IMR-90 (cell line): ENCODE measurements at places on chromosomes 4 and X.

DNA sequence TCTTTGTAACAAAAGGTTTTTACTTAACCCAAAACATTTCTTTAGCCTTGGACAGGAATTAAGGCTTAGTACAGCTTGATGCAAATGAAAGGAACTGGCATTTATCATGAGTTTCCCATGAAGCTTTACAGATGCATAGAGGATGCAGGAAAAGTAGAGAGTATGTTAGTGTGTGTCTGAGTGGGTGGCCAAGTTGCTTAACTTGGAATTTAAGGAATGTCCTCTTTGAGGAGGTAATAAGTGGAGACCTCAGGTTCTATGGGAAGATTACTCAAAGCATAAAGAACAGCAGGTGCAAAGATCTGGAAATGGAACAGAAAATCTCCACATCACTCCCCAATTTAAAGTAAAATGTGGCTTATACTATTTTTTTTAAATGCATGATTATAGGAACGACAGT, 457.9 kb downstream of the KCNIP4 start:
- no peak for DNase-seq

GRCh38 chr4:175806727-175807126, 5.3 kb downstream of the GPM6A start:
- no peak for DNase-seq

GRCh38 chr4:67571975-67572374, 13.4 kb downstream of the STAP1 start:
- no peak for DNase-seq

DNA sequence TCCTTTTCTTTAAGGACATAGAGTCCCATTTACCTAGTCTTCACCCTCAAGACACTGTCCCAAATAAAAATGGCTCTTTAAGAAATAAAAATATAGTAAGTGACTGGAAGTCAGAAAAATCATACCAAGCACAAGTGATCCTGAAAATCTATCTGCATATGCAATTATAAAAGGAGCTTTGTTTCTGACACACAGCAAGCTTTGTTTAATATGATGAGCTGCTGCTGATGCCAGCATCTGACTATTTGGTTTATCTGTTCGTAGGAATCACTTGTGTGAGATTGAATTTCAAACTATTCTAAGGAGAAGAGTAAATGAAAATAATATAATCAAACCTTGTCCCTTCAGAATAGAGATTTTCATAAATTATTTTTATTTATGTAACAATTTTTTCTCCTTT, 332.4 kb downstream of the PCDH7 start:
- DNase-seq: no peak

DNA sequence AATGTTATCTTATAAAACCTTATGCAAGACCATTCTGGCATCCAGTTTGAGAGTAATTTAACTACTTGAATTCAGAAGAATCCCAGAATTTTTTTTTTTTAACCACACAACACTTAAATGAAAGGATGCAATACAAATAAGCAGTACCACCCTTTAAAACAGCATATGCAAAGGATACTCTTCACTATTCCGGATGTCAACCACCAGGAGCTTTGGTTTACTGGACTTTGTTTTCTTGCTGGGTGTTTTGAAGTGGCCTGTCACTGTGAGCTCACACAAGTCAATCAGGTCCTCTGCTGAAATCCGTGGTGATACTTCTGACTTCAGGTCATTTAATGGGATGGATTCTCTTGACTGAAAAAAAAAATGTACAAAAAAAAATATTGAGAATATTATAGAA, 200.0 kb downstream of the TBCK start:
- no peak for DNase-seq

GRCh38 chrX:12526306-12526705, 264.9 kb upstream of the PRPS2 start:
- no peak for DNase-seq

DNA sequence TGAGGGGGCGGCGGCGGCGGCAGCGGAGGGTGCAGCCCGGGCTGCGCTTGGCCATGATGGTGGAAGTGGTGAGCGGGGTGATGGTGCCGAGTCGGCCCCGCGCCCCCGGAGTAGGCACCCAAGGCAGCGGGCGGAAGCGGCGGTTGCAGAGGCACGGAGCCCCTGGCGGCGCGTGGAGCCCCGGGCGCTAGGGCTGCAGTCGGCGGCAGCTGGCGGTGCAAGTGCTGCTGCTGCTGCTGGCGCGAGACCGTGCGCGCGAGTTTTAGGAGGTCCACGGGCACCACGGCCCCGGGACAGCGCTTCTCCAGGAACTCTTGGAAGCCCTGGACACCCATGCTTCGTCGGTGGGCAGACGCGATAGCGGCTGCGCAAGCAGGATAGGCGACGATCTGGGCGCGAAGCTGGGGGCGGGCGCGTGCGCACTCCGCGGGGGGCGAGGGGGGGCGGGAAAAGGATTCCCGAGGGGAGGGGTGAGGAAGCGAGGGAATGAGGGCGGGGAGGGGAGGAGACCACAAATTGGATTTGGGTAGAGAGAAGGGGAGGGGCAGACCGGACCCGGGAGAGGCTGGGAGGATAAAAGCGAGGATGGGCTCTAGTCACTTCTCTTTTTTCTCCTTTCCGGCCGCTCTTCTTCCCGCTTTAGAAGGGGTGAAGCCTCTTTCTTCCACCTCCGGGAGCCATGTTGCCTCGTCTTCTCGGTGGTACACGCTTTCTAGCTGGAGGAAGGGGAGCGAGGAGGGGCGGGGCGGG, at the start of gene FAM120C:
Gene FAM120C, minus strand, starts transcription at position 391 of the 750 bp plus-strand sequence. Its CDS starts 56 bp downstream, at position 335.
- peak; percentile 64 for DNase-seq

DNA sequence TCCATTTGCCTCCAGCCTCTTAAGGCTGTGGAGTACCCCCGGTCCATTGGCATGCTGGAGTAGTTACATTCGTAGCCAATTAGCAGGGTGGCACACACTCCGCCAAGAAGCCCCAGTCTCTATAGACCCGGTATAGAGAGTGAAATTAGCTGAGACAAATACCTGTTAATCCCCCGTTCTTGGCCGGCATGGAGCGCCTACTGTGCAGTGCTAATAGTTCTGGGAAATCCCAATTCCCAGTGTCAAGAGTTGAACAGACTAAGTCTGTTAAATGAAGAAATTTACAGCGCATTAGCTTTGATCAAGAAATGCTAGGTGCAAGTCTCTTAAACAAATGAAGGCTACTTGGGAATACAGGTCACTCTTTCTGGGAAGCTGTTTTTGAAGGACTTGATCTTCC, 127.8 kb upstream of the ARX start:
- no peak for DNase-seq

DNA sequence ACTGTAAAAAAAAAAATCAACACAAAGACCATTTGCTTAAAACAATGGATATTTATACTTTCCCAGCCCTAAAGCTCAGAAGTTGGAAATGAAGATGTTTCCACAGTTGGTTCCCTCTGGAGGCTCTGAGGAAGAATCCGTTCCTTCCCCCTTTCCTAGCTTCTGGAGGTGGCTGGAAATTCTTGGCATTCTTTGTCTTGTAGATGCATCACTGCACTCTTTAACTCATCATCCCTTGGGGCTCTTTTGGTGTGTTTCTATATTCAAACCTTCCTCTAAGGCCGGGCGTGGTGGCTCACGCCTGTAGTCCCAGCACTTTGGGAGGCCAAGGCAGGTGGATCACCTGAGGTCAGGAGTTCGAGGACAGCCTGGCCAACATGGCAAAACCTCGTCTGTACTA, 78.7 kb downstream of the VCX3A start:
- DNase-seq: no peak

DNA sequence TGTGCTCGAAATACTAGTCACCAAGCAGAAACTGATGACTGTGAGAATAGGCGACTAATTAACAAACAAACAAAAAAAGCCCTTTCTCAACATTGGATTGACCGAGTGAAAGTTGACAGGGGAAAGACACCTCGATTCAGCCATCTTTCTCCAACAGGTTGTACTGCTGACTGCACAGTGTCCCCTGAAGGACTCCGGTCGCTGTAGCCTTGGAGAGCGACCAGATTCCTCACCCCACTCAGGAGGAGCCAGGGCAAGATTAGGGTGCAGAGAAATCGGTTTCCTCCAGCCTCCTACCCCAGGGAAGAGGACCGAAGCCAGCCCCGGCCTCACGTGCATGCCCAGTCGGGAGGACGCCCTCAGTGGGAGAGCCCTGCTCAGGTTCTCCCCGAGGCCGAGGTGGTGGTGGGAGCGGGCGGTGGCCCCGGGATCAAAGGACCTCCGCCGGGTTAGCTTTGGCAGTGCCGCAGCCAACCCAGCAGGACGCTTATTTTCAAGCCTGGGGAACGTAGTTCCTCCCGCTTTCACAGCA, 1.1 kb upstream of the RAP1GDS1 start:
- peak; percentile 10 for DNase-seq

DNA sequence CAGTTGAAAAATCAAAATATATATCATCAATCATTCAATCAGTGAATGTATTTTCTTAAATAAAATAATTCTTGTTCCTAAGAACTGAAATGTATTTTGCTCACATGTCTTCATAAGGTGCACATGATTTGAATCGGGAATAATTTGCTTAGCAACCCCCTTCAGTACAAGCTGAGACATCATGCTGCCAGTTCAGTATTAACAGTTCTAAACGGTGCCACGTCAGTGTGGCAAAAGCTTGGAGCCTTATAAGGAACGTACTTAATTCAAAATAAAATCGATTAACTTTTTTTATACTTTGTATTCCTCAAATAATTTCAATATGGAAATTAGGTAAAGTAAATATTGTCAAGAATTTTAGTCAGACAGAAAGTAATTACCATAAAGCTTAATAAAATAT, 287.9 kb downstream of the CCSER1 start:
- no peak for DNase-seq

- DNase-seq: no peak
Observed at GRCh38 chr4:187714957-187715356, 280.6 kb upstream of the ZFP42 start.

- no peak for DNase-seq
Observed at GRCh38 chr4:27763830-27764525, 903.3 kb downstream of the STIM2 start.

- peak; percentile 18 for DNase-seq
Observed at GRCh38 chr4:4386736-4387392, at the start of gene NSG1. NSG1 (plus strand) TSS chr4:4387102; CDS start chr4:4387630, 528 bp downstream.

GRCh38 chrX:133290076-133290475, 71.9 kb upstream of the TFDP3 start:
- DNase-seq: peak; percentile 7

- DNase-seq: no peak
Observed at GRCh38 chr4:69360271-69360670, 80.0 kb downstream of the UGT2B28 start.

GRCh38 chr4:140152751-140153418, 1.1 kb downstream of the MAML3 start:
- peak; percentile 44 for DNase-seq

- peak; percentile 82 for DNase-seq
Observed at GRCh38 chrX:74349387-74349786, 45.4 kb downstream of the ZCCHC13 start.

DNA sequence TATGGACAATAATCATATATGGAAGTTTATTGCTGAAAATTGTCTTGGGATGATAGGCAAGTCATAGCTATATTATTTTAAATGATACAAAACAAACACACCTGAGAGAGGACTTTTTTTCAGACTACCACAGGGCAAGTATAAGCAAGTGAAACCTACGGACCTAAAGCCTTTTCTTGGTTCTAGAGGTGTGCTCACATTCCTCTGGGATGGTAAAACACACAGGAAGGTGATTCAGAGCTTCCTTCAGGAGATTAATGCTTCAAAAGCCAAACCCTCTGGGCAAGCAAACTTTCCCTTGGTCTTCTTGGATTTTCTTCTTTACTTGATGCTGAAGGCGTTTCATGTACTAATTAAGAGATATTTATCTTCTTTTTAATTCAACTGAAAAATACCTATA, 60.1 kb upstream of the ACSL4 start:
- no peak for DNase-seq

DNA sequence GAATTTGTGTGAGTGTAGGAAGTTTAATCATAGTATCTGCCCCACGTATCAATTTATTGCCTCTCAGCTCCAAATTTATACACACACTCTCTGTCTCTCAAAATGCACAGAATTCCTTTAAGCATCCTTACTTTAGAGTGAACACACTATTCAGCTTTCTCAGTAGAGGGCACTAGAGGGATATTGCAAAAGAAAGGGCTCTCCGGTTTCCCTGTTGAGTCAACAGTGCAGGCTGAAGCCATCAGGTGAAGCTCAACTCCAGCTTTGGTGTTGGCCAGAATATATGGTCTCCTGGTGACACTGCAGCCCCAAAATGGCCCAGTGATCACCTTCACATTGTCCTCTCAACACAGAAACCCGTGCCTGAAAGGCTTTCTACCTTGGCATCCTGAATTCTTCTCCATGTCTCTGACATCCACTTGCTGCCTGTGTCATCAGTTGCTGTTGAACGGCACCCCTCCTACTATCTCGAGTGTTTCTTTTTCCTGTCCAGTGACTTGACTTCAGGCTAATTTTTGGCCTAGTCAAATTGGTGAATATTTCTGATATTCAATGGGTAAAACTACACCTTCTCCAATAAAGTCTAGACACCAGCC, 670.5 kb downstream of the GABRG1 start:
- no peak for DNase-seq

GRCh38 chrX:47498411-47498810, 15.4 kb upstream of the ZNF41 start:
- no peak for DNase-seq

DNA sequence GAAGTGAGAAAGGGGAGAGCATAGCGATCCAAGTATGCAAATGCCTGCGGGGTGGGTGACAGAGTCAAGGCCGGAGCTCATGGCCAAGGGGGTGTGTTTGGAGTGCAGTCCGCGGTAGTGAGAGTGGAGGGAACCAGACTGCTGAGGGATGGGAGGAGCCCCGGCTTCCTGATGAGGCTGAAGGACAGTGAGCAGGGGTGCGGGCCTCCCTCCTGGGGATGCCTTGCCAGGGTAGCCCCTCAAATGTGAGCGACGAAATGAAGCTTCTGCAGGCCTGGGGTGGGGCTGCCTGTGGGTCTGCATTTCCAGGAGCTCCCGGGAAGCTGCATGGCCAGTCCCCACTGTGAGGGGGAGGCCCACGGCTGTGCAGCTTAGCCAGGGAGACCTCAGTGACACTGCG, 45.0 kb downstream of the PSAPL1 start:
- no peak for DNase-seq

GRCh38 chr4:105714932-105715331, 6.3 kb downstream of the GSTCD start:
- no peak for DNase-seq
